ENCODE measurements at places on chromosomes 7 and 10. TPM values are rescaled to one million over a fixed set of nuclear protein-coding genes. Genes with fewer than 3 reads are reported as not detected.

The ENTPD1 gene
- total RNA-seq, result 3.3 TPM

The DRGX gene
- not detected for total RNA-seq

The ODAD2 gene
- total RNA-seq, result 1.5 TPM

The VAX1 gene
- not detected for total RNA-seq

The SPDYE6 gene
- not detected for total RNA-seq

The TWIST1 gene
- 31.2 TPM for total RNA-seq

The ZEB1 gene
- 172 TPM for total RNA-seq

The TUBAL3 gene
- not detected for total RNA-seq
